ENCODE measurements at places on chromosomes 12 and 14. TPM values are rescaled to one million over a fixed set of nuclear protein-coding genes. Genes with fewer than 3 reads are reported as not detected.

Gene CCDC63
- not detected for total RNA-seq

Gene PTPRQ
- not detected for total RNA-seq

Gene DCAF5
- total RNA-seq, result 60.9 TPM

Gene ETFBKMT
- 0.92 TPM for total RNA-seq

Gene CABP1
- 0.11 TPM for total RNA-seq

Gene MYH6
- not detected for total RNA-seq

Gene NFATC4
- total RNA-seq, result not detected

Gene SIX6
- not detected for total RNA-seq

Gene SLCO1B3
- not detected for total RNA-seq

DNA sequence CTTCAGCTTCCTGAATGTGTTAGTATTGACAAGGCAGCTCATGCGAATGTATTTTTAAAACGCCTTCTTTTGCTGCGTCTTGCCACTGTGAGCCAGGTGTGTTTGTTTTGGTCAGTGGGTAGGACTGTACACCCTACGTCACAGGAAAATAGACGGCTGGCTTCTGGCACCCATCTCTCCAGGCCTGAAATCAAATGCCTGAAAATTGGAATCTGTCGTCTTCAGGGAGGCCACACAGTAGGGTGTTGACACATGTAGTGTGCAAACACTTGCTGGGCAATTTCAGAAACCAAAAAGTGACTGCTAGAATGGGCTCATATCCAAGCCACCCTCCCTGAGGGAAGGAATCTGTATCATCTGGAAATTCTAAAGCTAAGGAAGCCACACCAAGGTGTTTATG lies 209.3 kb downstream of the TTC8 start:
- no peak overlapping the region for H3K4me3 ChIP-seq
- no peaks in the 10 kb centered on the region for H3K4me1 ChIP-seq
- DNase-seq, result no peak

- no peak for DNase-seq
- H3K27me3 ChIP-seq, result no peaks in the 10 kb centered on the region
- H3K4me1 ChIP-seq, result no peaks in the 10 kb centered on the region
- peaks cover 68% of the 10 kb centered on the region for H3K36me3 ChIP-seq
- no peak overlapping the region for H3K4me3 ChIP-seq
These were observed 28.4 kb upstream of the TOMM20L start for GRCh38 chr14:58367296-58367695.

- H3K36me3 ChIP-seq, result no peaks in the 10 kb centered on the region
- H3K4me1 ChIP-seq, result no peaks in the 10 kb centered on the region
- no peak for DNase-seq
These were observed 87.8 kb downstream of the NEDD1 start for GRCh38 chr12:96994900-96995299.

DNA sequence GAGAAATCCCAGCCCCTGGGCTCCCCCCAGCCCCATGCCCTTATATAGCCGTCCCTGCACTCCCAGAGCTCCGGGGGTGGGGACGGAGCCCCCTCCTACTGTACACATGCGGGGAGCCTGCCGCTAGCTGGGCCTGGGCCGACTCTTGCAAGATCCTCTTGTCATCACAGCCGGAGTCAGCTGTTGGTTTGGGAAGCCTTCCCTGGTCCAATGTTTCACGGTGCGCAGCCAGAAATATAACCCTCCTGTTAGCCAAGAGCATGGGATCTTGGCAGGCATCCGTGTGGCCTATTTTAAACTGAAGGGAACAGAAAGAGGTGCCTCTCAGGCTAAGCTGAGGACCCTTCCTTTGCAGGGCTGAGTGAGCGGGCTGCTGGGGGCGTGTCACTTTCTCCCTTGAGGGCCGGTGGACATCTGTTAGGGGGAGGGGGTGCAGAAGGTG lies 175.3 kb downstream of the TSPAN9 start:
- DNase-seq, result no peak
- no peaks in the 10 kb centered on the region for H3K36me3 ChIP-seq
- H3K4me1 ChIP-seq, result peaks cover 8% of the 10 kb centered on the region
- no peaks in the 10 kb centered on the region for H3K27me3 ChIP-seq
- H3K4me3 ChIP-seq, result no peak overlapping the region

DNA sequence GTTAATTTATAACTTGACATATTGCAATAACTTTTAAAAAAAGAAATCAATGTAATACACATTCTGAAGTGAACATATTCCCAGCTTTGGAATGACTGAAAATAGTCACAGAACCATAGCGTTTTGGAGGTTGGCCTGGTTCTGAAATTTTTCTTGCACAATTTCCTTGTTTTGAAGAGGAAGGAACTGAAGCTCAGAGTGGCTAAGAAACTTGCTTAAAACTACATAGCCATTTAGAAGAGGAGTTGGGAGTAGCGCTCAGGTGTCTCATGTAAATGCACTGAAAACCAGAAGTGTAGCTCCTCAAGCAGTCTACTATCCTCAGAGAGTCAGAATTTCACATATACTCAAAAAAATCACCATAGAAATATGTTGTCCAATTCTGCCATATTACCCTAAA lies 41.2 kb downstream of the SLC38A1 start:
- H3K27me3 ChIP-seq, result no peaks in the 10 kb centered on the region
- H3K4me1 ChIP-seq, result peaks cover 34% of the 10 kb centered on the region
- peak overlapping the region; percentile 19 for H3K27ac ChIP-seq
- H3K36me3 ChIP-seq, result peaks cover 80% of the 10 kb centered on the region

- no peak overlapping the region for H3K4me3 ChIP-seq
- peaks cover 64% of the 10 kb centered on the region for H3K27me3 ChIP-seq
- DNase-seq, result no peak
- H3K36me3 ChIP-seq, result no peaks in the 10 kb centered on the region
- H3K4me1 ChIP-seq, result peaks cover 22% of the 10 kb centered on the region
- H3K27ac ChIP-seq, result no peak overlapping the region
These were observed 1.2 kb downstream of the NKX2-1 start for GRCh38 chr14:36518586-36519430.

DNA sequence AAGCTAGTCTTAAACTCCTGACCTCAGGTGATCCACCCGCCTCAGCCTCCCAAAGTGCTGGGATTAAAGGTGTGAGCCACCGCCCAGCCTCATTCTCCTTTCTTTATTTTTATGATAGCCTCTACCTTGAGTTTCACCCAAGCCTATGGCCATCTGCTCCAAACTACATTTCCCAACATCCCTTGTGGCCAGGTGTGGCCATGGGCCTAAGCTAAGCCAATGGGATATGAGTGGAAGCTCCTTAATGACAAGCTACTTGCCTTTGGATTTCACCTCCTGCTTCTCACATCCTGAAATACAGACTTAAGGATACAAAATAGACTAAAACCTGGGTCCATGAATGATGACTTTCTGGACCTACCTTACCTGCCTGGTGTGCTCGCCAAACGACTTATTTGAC lies 46.2 kb downstream of the DPF3 start:
- no peak overlapping the region for H3K27ac ChIP-seq
- H3K4me1 ChIP-seq, result no peaks in the 10 kb centered on the region
- no peaks in the 10 kb centered on the region for H3K36me3 ChIP-seq
- no peak for DNase-seq
- H3K27me3 ChIP-seq, result no peaks in the 10 kb centered on the region
- no peak overlapping the region for H3K4me3 ChIP-seq

DNA sequence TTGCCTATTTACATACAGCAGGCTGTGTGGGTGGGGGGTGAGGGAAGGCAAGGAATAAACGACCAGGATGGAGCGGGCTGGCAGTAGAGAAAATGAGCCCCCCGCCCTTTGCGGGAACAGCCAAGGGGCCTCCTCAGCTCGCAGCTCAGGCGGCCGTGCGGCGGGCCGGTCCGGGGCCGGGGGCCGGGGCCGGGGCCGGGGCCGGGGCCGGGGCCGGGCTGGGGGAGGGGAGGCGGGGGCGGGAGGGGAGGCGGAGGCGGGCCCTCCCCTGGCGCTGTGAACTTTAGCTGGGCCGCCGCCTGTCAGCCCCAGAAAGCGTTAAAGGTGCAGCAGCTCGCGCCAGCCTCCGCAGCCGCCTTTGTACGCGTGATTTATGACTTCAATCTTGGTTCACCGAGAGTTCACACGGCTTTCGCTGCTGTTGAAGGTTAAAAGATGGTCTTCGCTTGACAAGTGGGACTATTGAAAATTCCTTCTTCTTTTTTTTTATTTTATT lies 28.8 kb downstream of the HOXC4 start:
- no peaks in the 10 kb centered on the region for H3K36me3 ChIP-seq
- H3K27ac ChIP-seq, result no peak overlapping the region
- no peaks in the 10 kb centered on the region for H3K27me3 ChIP-seq
- DNase-seq, result peak; percentile 33
- peak overlapping the region; percentile 45 for H3K4me3 ChIP-seq
- peaks cover 14% of the 10 kb centered on the region for H3K4me1 ChIP-seq

DNA sequence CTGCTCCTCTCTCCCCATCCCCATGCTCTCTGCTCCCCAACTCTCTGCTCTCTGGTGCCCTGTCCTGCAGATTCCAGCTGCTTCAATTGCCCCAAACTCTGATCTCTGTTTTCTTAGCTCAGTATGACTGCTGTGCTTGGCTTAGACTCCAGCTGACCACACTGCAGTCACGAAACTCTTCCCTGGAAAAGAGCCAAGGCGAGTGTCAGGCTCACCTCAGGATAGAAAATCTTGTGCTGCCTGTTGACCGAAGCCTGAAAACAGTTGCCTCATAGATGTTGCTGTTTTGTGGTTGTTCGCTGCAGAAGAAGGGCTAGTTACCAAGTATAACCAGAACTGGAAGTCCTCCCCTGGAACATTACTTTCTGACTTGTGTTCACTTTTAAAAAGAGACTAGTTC lies 6.7 kb upstream of the STON2 start:
- DNase-seq, result no peak
- no peak overlapping the region for H3K27ac ChIP-seq
- H3K36me3 ChIP-seq, result no peaks in the 10 kb centered on the region
- peaks cover 3% of the 10 kb centered on the region for H3K27me3 ChIP-seq
- no peaks in the 10 kb centered on the region for H3K4me1 ChIP-seq

- no peaks in the 10 kb centered on the region for H3K36me3 ChIP-seq
- no peak overlapping the region for H3K27ac ChIP-seq
- H3K27me3 ChIP-seq, result no peaks in the 10 kb centered on the region
- H3K4me1 ChIP-seq, result peaks cover 22% of the 10 kb centered on the region
- H3K4me3 ChIP-seq, result no peak overlapping the region
- DNase-seq, result no peak
These were observed 107.8 kb downstream of the DUSP6 start for GRCh38 chr12:89244536-89244935.

- H3K36me3 ChIP-seq, result peaks cover 6% of the 10 kb centered on the region
- no peak overlapping the region for H3K27ac ChIP-seq
- H3K4me3 ChIP-seq, result no peak overlapping the region
These were observed 14.2 kb downstream of the FRS2 start for GRCh38 chr12:69484428-69484827.

DNA sequence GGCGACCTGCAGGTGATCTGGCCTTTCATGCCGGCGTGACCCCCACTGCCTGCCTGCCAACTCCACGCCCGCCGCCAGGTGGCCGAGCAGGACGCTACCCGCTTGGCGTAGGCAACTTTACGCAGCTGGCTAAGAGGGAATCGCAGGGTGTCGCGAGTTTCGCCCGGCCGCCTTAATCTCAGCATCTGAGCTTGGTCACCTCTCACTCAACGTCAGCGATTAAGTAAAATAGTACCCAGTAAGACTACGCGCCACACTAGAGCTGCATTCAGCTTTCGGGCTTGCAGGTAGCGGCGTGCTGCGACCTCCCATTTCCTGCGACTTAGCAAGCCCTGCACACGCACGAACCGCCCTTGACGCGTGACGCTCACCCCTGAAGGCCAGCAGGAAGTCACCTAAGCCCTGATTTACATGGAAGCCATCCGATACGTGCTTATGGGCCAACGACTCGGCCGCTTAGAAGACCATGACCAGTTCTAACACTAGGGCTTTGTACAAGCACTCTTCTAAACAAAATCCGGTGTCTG lies 33.2 kb downstream of the WBP11 start:
- H3K27ac ChIP-seq, result peak overlapping the region; percentile 99
- peaks cover 40% of the 10 kb centered on the region for H3K4me1 ChIP-seq
- H3K27me3 ChIP-seq, result no peaks in the 10 kb centered on the region
- DNase-seq, result peak; percentile 84
- peak overlapping the region; percentile 71 for H3K4me3 ChIP-seq
- peaks cover 11% of the 10 kb centered on the region for H3K36me3 ChIP-seq

Measured in CD4-positive, alpha-beta T cell (primary cell).